ENCODE measurements at places on chromosomes 3 and 15. TPM values are rescaled to one million over a fixed set of nuclear protein-coding genes. Genes with fewer than 3 reads are reported as not detected.
A peak's percentile ranks its signal among the peaks of the same experiment; 100 is the strongest.

DNA sequence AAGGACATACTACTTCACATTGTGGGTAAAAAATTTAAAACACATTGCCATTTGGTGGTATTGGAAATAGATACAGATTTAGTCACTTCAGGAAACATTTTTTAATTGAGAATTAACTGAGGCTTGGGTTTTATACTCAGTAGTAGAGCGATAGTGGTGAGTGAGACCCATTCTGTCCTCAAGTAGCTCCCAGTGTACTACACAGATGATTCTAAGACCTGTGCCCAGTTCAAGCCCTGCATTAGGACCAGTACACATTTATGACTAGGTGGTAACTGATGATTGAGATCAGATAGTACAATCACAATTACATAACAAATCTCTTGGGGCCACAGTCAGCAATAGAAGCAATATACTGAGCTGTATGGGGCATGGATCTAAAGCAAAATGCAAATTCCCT, 67.4 kb downstream of the GADL1 start:
- H3K27ac ChIP-seq: no peak overlapping the region
- H3K27me3 ChIP-seq: peaks cover 6% of the 10 kb centered on the region
- no peak for DNase-seq
- no peak overlapping the region for H3K4me3 ChIP-seq
- no peaks in the 10 kb centered on the region for H3K36me3 ChIP-seq
- H3K4me1 ChIP-seq: peaks cover 7% of the 10 kb centered on the region

DNA sequence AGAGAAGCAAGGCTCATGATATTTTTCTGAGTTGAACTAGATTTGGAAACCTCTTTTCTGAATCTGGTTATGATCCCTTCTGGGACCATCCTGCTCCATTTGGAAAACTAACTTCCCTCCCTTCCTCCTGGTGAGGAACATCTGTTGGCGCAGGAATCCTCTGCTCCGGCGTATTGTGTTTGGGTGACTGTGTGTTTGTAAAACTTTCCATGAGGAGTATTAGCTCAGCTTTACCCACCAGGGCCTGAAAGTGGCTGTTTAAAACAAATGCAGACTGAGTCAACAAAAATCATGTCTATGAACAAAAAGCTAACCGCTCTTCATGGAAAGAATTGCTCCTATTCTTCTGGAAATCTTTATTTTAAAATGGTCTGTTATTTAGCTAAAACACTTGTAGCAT, 17.7 kb downstream of the STARD9 start:
- peaks cover 3% of the 10 kb centered on the region for H3K36me3 ChIP-seq
- H3K4me1 ChIP-seq: peaks cover 24% of the 10 kb centered on the region
- no peak overlapping the region for H3K27ac ChIP-seq
- no peaks in the 10 kb centered on the region for H3K27me3 ChIP-seq
- H3K4me3 ChIP-seq: no peak overlapping the region

DNA sequence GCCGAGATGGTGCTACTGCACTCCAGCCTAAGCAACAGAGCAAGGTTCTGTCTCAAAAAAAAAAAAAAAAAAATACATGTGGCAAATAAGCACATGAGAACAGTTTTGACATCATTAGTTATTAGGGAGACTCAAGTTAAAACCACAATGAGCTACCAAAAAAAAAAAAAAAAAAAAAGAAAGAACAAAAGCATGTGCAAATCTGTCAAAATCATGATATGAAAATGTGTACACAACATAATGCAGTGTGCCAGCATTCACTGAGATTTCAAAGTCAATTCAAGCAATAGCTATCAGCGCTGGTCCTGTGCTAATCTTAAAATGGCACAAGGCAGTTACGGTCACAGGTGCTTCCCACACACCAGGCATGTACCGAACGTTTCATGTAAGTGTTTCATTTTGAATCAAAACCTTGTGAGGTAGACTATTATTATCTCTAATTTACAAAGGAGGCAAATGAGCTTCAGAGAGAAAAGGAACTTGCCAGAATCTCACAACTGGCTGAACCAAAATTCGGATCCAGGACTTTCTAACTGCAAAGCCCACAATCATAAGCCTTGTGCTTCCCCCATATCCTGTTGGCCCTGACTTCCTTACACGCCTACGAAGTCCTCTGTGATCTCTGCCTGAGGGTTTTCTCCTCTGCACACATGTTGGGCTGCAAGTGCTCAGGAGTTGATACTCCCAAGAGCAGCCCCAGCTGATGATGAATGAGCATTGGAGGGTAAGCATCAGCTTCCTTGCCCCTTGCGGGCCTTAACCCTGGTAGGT, 200.1 kb upstream of the PROK2 start:
- DNase-seq: no peak
- no peak overlapping the region for H3K27ac ChIP-seq
- no peaks in the 10 kb centered on the region for H3K36me3 ChIP-seq
- H3K27me3 ChIP-seq: peaks cover 3% of the 10 kb centered on the region
- H3K4me3 ChIP-seq: no peak overlapping the region

DNA sequence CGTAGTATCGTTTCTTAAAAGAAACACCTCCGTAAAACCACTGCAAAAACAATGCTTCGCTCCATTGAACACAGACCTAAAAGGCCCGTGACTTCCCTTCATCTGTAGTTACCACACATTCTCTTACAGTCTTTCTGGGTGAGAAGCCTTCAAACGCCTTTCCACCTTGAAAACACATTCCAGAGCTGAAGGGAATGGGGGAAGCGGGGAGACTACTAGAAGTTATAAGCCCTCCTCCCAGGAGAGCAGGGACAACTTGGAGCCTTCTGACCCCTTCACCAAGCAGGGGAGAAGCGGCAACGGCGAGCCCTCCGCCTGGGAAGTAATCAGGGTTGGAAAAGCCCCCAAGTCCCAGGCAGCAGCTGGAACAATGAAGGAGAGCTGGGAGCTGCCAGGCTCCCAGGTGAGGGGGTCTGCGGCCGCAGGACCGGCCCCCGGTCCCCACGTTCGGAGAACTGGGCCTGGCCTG, 461 bp downstream of the SECISBP2L start:
- H3K4me1 ChIP-seq: peaks cover 32% of the 10 kb centered on the region
- H3K27me3 ChIP-seq: peaks cover 1% of the 10 kb centered on the region
- H3K36me3 ChIP-seq: peaks cover 14% of the 10 kb centered on the region

- H3K4me3 ChIP-seq: peak overlapping the region; percentile 97
- peaks cover 35% of the 10 kb centered on the region for H3K36me3 ChIP-seq
- H3K4me1 ChIP-seq: peaks cover 48% of the 10 kb centered on the region
- H3K27me3 ChIP-seq: peaks cover 11% of the 10 kb centered on the region
Observed at GRCh38 chr3:157160658-157161424, 894 bp upstream of the CCNL1 start.

Gene ISG20
- total RNA-seq: 2.1 TPM

DNA sequence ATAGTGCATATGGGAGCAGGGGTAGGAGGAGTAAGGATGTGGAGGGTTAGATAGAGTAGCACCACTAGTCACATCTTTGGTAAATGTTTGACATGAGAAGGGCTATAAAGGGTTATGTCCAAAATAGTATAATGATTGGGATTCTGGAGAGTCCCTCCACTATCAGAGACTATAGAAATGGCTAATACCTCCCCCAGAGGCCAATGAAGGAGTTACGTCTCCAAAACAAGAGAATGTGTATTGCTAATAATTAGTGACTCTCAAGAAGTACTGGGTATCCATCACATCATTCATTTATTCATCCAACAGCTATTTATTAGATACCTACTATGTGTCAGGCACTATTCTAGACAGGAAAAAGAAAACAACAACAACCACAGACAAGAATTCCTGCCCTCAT, 203.7 kb upstream of the UMPS start:
- H3K4me3 ChIP-seq: no peak overlapping the region
- H3K36me3 ChIP-seq: no peaks in the 10 kb centered on the region
- no peaks in the 10 kb centered on the region for H3K4me1 ChIP-seq
- DNase-seq: no peak
- H3K27me3 ChIP-seq: peaks cover 27% of the 10 kb centered on the region
- H3K27ac ChIP-seq: no peak overlapping the region

GRCh38 chr3:140499114-140499757, 178.6 kb upstream of the TRIM42 start:
- DNase-seq: no peak
- no peak overlapping the region for H3K4me3 ChIP-seq
- H3K36me3 ChIP-seq: peaks cover 5% of the 10 kb centered on the region

- peaks cover 37% of the 10 kb centered on the region for H3K4me1 ChIP-seq
- peaks cover 22% of the 10 kb centered on the region for H3K27me3 ChIP-seq
- H3K4me3 ChIP-seq: no peak overlapping the region
- H3K36me3 ChIP-seq: no peaks in the 10 kb centered on the region
- no peak overlapping the region for H3K27ac ChIP-seq
Observed at GRCh38 chr3:42682301-42683070, 2.9 kb upstream of the KLHL40 start.

Measured in HFFc6 (cell line).